Bone marrow (tissue), 2 donors: ENCODE measurements at places on chromosomes 6 and 20.

DNA sequence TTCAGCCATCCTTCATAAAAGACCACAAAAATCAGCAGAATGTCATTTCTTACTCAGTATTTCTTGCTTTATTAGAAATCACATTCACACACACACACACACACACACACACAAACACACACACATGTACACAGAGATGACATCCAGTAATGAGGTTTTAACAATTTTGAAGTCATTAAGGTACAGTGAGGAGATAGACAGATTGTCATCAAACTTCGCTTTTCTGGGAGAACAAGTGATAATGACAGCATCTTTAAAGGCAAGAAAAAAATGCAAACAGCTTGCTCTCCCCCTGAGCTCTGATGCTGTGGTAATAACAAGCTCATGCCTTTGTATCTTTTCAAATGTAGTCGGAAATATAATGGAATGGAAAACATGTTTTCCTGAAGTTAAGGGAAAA is 184.4 kb upstream of the RNF217 start:
- no peak for DNase-seq

DNA sequence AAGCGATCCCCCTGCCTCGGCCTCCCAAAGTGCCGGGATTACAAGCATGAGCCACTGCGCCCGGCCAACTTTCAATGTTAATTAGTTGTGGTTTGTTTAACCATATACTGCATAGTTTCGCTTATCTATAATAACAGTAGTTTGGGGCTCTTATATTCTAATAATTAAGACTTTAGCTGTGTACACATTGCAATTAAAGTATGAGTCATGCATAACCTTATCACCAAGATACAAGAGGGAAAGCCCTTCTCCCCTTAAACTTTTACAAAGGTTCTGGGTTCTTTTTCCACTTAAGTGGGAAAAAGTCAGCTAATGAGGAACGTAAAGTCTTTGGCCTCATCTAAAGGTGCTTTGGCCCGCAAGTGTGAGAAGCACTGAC is 3.2 kb upstream of the MCCD1 start:
- no peak for DNase-seq

GRCh38 chr20:47667531-47668312 is 117.6 kb downstream of the SULF2 start:
- no peak for DNase-seq

- DNase-seq, result no peak
These were observed 5.8 kb downstream of the SYNE1 start for GRCh38 chr6:152631376-152631775.

GRCh38 chr20:17142666-17143065 is 84.2 kb upstream of the PCSK2 start:
- DNase-seq, result no peak
